ENCODE measurements at places on chromosomes 3 and 15.
A peak's percentile ranks its signal among the peaks of the same experiment; 100 is the strongest.

DNA sequence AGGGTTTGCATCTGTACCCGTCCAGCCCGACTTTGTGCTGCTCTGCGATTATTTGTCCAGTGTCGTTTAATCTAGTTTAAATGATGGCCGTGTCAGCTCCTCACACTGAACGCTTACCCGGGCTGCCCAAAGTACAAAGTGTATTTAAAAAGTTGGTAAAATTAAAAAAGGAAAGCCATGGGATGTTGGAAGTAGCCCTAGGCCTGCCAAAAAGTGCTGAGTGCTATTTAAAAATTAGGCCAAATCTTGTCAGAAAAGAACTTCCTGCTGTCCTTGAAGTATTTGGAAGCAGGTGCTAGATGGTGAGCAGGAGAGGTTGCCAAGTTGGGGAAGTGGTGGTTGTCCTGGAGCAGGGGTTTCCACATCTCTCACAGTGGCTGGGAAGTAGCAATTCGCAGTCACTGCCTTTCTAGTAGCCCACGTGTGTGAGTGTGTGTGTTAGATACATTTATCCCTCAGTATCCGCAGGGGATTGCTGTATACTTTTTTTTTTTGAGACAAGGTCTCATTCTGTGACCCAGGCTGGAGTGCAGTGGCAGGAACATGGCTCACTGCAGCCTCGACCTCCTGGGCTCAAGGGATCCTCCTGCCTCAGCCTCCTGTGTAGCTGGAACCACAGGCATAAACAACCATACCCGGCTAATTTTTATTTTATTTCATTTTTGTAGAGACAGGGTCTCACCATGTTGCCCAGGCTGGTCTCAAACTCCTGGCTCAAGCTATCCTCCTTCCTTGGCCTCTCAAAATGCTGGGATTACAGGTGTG lies 664 bp downstream of the PPCDC start:
- peak; percentile 84 for DNase-seq

GRCh38 chr15:74548241-74548640 lies 7.2 kb downstream of the ARID3B start:
- no peak for DNase-seq

- no peak for DNase-seq
Observed at GRCh38 chr3:60190073-60190472, 1061.2 kb downstream of the FHIT start.

GRCh38 chr3:13237776-13238490 lies 164.7 kb upstream of the IQSEC1 start:
- no peak for DNase-seq

DNA sequence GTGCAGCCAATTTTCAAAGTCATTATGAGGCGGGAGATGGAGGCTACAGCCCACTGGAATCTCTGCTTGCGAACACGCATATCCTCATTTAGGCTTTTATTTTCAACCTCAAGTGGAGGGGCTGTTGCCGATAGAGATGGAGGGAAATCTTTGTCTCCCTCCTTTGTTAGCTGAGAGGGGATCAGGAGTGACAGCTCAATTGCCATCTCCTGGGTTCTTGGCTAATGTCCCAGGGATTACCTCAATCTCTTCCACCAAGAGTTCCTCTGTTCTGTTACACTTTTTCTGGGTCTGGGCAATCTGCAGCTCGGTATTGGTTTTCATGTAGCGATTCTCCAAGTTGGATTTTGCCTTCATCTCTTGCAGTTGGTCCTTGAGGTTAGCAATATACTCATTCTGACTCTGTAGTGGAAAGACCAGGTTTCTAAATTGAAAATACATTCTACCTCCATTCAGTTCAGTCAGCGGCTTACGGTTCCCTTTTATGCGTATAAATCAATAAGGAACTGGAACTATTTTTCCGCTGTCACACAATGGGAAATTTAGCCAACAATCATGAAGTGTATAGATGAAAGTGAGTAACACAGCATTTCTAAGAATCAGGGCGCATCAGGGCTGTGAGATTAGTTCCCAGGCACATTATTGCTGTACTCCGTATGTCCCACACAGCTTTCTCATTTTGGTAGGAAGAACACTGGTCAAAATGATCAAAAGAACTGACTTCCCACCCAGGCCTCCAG lies 36.2 kb upstream of the RPL35A start:
- no peak for DNase-seq

- no peak for DNase-seq
Observed at GRCh38 chr3:49610666-49611280, 56.5 kb downstream of the BSN start.

DNA sequence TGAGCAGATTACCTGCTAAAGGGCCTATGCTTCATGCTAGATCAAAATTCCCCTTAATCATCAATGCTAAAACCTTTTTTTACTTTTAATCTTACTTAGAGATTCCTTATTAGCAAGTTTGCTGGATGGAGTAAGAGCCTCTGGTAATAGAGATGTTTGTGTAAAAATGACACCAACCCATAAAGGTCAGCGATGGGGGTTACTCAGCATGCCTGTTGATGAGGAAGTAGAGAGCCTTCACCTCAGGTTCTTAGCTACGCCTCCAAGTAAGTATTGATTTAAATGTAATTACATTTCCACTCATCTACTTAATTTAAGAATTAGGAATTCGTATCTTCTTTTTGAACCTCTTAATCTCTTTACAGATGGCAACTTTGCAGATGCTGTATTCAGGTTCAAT lies 38.8 kb downstream of the DNAJC13 start:
- no peak for DNase-seq

- DNase-seq: no peak
Observed at GRCh38 chr3:37308247-37308646, 133.9 kb upstream of the LRRFIP2 start.

- DNase-seq: no peak
Observed at GRCh38 chr15:57102858-57103257, 184.4 kb downstream of the TCF12 start.

DNA sequence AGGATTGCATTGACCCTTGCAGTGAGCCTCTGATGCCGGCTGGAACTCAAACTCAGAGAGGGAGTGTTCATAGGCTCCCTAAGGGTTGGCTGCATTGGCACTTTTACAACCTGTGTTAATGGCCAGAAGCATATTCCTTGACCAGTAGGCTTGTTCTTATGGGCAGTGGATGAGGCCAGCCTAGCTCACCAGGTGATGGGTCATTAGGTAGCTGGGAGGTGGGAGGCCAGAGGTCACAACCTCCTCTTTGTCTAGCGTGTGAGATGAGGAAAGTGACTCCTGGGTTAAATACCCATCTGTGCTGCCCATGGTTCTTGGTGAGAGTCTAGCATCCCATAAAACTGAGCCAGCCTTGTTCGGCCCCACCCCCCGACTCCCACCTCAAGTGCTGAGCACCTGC lies 275.7 kb upstream of the CTNNB1 start:
- DNase-seq: no peak

DNA sequence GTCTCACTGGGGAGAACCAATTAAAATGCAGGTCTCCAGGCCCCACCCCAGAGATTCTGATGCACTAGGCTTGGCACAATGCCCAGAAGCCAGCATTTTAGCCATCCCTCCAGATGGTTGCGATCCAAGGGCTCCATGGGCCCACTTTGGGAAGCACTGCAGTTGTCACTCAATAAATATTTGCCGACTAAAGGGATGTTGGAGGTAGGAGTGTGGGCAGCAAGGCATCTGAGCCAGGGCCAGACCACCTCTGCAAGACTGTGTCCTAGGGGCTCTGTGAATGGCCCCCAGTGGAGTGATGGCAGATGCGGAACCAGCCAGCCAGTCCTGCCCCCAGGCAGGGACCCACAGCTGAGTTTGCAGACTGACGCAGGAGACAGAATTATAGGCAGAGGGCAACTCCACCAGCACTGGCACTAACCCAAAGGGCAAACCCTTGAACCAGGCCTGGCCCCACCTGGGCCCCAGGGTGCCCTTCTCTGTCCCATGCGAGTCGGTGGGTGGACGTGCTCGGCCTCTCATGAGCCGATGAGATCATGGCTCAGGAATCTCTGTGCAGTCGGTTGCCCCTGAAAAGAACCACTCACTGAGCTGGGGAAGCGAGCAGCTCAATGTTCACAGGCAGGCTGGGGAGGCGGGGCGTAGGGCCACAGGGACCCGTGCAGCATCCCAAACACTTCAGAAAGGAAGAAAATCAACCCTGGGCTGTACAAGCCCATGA lies 49.7 kb downstream of the SEMA5B start:
- no peak for DNase-seq

GRCh38 chr3:4972652-4973643 lies 6.3 kb upstream of the BHLHE40 start:
- no peak for DNase-seq

DNA sequence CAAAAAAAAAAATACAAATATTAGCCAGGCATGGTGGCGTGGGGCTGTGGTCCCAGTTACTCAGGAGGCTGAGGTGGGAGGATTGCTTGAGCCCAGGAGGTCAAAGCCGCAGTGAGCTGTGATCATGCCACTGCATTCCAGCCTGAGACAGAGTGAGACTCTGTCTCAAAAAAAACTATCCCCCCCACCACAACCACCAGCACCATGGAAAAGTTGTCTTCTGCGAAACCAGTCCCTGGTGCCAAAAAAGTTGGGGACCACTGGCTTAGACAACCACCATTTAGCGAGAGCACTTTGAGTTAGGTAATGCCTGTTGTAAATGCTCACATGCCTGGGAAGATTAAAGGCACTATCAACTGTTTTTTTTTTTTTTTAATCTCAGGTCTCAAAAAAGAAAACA lies 15.4 kb downstream of the ARHGAP31 start:
- no peak for DNase-seq

- no peak for DNase-seq
Observed at GRCh38 chr3:178709051-178709450, 172.8 kb downstream of the KCNMB2 start.

DNA sequence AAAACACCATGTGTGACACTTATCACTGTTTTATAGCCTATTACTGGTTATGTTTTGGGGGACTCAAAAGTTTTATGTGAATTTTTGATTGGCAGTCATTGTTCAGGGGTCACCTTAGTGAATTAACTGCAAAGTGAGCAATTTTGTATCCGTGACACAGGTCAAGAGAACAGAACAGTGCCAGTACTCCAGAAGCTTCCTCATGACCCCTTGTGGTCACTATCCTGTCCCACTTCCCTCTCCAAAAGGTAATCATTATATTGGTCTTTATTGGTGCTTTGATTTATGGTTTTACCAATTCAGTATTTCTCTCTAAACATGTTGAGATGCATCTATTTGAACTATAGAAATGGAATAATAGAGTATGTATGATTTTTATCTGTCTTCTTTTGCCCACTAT lies 107.1 kb downstream of the STT3B start:
- DNase-seq: no peak

DNA sequence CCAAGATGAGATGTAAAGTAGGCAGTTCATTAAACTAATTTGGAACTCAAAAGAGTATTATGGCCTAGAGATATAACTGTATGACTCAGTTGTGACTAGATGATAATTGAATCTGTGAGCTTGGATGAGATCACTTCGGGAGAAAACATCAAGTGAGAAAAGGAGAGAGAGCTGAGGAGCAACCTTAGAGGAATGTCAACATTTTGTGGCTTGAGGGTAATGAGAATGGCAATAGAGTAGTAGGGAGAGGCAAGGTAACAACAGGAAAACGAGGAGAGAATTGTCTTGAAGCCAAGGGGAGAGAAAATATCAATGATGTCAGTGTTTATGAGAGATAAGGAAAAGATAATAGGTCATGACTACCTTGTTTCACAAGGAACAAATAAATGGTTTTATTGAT lies 580.2 kb downstream of the NLGN1 start:
- no peak for DNase-seq

DNA sequence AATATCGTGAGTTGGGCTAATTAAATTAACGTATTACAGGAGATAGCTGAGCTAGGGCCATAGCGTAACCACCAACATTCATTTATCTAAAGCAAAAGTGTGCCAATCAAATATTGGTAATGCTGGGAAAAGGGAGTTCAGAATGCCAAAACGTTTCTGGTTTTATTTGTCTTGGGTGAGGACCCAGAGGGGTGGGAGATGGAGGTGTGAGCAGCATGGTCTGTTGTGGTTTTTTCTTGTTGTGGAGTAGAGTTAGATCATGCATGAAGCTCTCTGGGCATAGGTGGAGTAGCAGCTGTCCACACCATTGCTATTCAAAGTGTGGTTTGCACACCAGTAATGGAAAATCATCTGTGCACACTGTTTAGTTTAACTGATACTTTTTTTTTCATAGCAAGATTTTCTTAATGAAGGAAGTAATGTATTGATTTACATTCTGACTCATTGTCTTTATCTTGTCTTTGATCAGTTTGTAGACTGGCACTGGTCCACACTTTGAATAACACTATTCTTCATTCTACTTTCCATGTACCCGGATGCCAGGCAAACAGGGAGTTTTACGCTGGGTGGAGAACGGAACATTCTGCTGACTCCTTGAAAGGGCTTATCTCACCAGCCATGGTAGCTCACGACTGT lies 50.8 kb upstream of the CRTC3 start:
- DNase-seq: no peak

DNA sequence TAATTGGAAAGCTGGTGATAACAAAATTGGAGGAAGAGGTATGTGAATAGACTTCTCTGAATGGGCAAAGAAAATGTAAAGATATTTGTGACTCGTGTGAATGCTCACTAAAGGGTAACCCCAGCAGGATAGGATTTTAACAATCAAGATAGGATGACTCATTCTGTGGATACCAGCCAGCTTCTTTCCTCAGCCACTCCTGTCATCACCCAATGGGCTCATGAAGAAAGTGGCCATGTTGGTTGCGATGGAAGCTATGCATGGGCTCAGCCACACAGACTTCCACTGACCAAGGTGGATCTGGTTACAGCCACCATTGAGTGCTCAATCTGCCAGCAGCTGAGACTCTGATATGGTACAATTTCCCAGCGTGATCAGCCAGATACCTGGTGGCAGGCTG lies 40.9 kb downstream of the STRIT1 start:
- DNase-seq: no peak

- DNase-seq: no peak
Observed at GRCh38 chr15:74333662-74334061, 33.8 kb downstream of the CYP11A1 start.

DNA sequence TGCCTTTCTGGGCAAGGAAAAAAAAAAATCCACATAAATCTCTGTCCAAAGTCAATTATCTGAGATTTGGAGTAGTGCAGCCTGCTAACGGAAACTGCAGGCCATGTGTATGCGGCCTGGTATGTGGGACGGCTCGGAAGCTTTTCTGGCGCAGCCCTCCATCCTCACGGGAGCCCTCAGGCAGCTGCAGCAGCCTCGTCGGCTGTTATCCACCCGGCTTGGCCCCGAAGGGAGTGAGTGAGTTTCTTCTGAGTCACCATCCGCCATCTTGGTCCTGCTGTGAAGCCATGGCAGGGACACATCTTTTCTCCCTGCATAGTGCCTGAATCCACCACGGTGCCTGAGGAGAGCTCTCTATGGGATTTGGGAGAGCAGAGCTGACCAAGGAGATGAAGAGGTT lies 62.8 kb downstream of the POLR2M start:
- DNase-seq: no peak

Data from GF-D8 (cell line).